ENCODE measurements at places on chromosomes 1 and 21.

GRCh38 chr21:36010801-36011200, 49.5 kb downstream of the SETD4 start:
- DNase-seq, result no peak

- DNase-seq, result no peak
Observed at GRCh38 chr1:199121047-199121446, 482.2 kb downstream of the PTPRC start.

DNA sequence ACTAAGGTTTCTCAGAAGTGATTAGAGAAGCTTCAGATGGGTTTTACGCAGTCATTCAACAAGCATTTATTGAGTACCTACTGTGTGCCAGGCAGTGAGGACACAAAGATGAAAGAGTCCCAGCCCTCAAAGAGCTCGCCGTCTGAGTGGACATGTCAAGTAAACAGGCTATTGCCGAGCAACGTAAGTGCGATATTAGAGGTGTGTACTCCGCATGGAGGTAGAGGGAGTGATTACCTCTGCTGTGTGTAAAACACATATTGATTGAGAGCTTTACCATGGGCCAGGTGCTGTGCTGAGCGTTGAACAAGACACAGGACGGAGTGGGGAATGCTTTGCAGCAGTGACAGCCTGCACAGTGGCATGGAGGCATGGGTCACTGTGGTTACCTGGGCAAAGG, 49.5 kb upstream of the GPR37L1 start:
- no peak for DNase-seq

GRCh38 chr1:18924221-18924691, 21.9 kb upstream of the ALDH4A1 start:
- no peak for DNase-seq

DNA sequence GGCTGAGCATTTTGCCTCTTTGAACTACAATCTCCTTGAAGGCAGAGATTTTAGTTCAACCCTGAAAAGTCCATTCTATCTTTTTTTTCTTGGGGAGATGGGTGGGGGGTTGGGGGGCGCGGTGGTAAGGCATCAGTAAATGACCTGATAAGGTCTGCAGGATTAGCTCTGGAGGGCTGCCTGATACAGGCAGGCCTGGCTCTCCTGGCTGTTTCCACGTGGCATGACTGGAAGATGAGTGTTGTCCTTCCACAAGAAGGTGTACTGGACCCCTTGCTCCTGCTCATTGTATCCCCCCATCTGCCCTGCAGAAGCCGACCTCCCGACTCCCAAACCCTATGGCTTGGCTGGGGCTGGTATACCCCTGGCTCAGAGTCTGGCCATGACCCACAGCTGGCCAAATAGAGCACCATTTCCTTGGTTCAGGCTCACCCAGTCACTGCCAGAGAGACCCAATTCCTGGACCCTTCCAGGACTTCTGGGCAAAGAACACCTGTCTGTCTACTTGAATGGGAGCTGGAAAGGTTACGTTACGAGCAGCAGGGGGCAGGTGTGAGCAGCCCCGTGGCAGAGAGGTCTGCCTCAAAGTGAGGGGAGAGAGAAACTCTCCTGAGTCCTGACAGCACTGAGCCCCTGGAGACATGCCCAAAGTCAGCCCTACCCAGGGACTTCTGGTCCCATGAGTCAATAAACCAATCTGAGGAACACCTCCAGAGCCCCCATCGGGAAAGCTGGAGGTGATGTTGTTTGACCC, 17.0 kb downstream of the DHRS3 start:
- peak; percentile 35 for DNase-seq

DNA sequence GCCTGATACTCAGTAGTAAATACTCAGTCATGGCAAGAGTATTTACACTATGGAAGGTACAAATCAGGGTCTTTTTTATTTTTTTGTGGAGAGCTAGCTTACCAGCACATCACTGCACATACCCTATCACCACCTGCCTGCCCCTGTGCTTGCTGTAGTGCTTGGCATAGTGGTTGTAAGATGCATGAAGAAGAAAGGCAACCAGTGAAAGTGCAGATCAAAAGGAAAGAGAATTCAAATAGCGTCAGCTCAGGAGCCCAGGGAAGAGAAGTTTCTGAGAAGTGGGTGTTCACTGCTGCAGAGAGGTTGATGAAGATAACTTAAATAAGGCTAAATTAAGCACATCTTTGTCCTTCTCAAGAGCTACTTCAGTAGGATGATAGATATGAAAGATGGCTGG, 76.0 kb downstream of the DTL start:
- DNase-seq, result no peak

GRCh38 chr21:16085421-16085820, 355.6 kb downstream of the USP25 start:
- DNase-seq, result no peak

GRCh38 chr1:8460132-8460544, 142.2 kb downstream of the SLC45A1 start:
- DNase-seq, result no peak

DNA sequence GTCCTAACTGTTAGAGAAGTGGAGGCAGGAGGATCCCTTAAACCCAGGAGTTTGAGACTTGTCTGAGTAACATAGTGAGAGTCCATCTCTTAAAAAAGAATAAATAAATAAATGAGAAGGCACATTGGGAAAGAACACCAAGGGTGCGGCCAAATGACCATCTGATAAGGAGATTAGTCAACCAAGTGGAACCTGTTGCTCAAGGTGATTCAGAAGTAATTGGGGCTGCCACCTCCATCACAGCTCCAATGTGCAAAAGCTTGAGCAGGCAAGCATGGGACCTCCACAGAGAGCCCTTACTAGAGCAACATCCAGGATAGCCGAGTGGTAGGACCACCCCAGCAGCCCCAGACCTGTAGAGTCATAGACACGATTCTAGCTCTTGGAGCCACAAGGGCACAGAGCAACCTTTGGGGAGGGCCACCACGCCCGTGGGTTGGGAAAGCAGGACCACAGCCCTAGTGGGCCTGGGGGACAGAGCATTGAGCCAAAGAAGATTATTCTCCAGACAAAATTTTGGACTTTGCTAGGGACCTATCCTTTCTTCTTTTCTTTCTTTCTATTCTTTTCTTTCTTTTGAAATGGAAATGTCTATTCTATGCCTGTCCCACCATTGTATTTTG, 40.9 kb downstream of the KCNK1 start:
- DNase-seq, result no peak

GRCh38 chr1:42118125-42118524, 35.1 kb upstream of the GUCA2B start:
- DNase-seq, result no peak

DNA sequence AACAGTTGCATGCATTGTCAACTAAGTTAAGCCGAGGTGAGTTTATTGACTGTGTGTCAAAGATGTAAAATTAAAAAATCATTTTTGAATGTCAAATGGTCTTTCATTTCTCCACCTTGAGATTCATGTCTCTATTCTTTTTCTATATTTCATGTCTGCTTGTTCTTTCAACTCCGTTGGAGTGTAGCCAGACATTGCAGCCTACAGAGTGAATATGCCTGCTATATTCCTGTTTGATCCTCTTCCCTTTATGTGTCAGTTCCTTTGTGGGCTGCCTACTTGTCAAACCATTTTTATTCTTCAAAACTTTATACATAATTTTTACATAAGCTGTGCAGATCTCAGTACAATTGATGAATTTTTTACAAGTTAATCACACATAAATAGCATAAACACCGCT, 1325.8 kb upstream of the PRMT6 start:
- DNase-seq, result no peak

DNA sequence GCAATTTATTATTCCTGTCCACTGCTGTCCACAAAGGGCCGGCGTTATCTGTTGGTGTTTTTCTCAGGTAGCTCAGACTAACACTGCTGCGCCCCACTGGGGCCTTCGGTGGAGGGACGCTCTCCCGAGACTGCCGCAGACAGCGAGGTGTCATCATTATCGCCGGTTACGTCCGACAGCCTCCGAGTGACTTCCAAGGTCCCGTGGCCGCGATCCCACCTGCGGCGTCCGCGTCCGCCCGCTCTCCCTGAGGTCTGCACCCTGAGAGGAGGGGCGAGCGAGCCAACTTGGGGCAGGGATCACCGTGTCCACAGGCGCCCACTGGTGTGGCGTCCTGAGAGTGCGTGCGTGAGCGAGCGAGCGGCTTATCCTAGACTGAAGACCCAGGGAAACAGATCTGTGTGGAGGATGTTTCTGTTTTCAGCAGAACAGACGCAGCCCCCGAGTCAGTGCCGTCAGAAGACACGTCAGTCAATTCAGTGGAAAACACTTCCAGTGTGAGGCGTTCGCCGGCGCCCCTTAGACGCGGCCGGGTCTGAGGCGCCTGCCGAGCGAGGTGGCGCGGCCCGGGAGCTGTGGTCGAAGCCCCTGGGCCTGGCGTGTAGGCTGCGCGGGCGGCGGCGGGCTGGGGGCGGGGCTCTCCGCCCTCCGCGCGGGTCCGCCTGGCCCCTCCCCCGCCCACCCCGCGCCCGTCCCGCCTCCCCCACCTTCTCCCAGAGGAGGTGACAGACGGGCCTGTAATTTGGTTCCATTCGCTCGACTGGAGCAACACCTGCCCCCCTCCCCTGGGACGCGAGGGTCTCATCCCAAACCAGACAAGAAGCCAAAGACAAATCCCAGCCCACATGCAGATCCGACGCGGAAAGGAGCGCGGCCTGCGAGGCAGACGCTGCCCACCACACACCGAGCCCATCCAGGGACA, 12.6 kb downstream of the NHLH2 start:
- no peak for DNase-seq

- DNase-seq, result no peak
Observed at GRCh38 chr1:214400131-214400530, 119.2 kb downstream of the SMYD2 start.

- no peak for DNase-seq
Observed at GRCh38 chr1:213987422-213987926, 299 bp upstream of the PROX1 start.

DNA sequence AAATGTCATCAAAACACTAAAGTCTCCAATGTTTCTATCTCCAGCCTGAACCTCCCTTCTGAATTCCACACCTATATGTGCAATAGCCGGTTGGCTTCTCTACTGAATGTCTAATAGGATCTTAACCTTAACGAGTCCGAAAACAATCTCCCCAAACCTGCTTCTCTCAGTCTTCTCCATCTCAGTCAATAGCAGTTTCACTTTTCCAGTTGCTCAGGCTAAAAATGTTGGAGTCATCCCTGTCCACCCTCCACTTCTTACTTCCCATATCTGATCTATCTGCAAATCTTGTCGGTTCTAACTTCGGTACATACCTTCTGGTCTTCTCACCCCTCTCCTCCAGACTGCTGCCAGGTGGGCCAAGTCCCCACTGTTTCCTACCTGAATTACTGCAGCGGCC, 25.5 kb upstream of the CITED4 start:
- no peak for DNase-seq

- no peak for DNase-seq
Observed at GRCh38 chr1:93051961-93052360, 27.1 kb upstream of the MTF2 start.

DNA sequence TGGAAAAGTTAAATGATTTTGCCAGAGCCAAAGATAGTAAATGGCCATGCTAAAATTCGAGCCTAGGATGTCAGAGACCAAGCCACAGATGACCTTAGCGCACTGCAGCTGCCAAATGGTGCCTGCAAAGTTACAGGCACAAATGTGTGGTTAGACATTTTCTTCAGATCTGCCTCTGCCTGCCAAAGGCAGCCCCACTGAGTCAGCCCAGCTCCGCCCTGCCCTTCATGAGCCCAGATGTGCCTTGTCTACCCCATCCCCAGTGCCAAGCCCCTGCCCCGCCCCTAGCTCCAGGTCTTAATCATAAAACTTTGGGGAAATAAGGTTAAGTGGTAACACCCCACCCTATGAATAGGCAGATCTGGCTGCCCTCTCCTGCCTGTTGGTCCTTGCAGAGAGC, 105.9 kb downstream of the DTL start:
- no peak for DNase-seq

DNA sequence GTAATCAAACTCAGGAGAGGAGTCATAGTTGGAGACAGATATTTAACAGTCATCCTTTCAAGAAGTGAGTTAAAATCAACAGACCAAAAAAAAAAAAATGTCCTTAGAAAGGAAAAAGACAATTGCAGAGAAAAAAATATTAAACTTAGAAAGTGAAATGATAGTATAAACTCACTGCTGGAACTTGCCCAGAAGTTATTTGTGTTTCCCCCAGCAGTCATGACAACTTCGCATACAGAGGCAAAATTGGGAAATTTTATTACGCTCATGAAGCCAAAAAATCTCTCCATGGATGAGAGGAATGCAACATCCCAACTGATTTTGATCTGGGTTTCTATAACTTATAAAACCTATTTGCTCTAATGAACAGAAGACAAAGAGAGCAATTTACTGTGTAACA, 198.2 kb downstream of the LRRC7 start:
- DNase-seq, result no peak

DNA sequence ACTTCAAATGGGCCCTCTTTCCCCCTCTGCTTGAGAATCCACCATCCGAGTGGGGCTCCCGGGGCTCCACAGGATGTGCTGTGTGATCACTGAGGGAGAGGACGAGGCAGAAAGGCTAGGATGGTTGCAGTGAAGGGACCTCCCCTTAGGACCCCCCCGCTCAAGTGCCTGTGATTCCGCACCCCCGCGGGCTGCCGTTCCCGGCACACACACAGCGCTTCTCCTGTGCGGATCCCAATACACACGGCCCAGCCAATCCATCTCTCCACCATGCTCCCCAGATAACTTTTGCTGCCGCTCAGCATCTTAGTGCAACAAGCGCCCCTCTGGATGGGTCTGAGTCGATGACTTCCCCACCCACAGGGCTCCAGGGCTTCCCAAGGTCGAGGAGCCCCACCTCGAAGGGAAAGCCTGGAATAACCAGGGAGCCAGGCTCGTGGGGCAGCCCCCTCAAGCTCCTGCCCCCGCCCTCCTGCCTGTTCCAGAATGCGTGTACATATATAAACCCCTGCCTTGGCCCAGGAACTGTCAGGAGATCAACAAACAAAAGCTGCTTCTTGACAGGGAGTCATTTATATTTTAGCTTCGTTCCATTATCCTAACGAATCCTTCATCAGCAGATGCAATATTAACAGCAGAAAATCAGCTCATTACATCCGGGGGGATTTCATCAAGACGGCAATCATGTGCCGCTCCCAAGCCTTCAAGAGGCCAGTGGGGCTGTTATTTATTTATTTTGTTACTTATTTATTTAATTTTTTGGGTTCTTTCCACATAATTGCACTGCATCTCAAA, 83.7 kb downstream of the CASZ1 start:
- no peak for DNase-seq

- no peak for DNase-seq
Observed at GRCh38 chr1:235407419-235407818, 40.2 kb downstream of the TBCE start.

Data from GM18507 (cell line).